GM20000 (cell line): ENCODE measurements at places on chromosomes 3 and 15.

DNA sequence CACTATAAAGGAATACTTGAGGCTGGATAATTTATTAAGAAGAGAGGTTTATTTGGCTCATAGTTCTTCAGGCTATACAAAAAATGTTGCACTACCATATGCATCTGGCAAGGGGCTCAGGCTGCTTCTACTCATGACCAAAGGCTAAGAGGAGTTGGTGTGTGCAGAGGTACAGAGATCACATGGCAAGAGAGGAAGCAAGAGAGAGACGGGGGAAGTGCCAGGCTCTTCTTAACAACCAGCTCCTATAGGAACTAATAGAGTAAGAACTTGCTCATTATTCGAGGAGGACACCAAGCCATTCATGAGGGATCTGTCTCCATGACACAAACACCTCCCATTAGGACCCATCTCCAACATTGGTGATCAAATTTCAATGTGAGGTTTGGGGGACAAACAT is 6.0 kb upstream of the FNDC3B start:
- DNase-seq, result no peak

DNA sequence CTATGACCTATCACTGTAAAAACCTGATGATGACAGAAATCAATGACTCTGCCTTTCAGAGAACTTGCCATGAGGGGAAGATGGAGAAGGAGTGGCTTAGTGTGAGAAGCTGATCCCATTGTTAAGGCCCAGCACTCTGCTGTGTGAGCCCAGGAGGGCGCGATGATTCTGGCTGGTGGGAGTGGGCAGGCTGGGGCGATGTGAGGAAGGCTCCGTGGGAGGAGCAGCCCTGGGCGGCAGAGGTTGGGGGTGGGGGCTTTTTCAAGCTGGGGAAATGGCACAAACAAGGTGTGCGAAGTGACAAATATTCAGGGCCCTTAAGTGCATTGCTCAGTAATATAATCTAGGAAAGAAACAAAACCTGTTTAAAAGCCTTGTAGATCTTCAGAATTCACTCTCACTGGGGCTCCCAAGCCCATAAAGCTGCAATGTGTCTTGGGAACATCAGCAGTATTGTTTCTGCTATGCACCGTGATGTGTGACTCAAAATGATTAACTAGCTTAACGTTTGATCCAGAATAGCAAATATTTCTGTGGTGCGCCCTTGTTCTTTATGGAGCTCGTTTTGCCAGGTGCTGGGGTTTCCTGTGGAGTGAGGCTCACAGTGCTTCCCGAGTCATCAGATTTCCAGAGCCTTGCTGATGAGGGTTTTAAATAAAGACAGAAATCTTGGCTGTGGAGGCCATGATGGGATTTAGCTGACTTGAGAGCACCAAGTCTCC is 141.0 kb downstream of the CHDH start:
- no peak for DNase-seq

DNA sequence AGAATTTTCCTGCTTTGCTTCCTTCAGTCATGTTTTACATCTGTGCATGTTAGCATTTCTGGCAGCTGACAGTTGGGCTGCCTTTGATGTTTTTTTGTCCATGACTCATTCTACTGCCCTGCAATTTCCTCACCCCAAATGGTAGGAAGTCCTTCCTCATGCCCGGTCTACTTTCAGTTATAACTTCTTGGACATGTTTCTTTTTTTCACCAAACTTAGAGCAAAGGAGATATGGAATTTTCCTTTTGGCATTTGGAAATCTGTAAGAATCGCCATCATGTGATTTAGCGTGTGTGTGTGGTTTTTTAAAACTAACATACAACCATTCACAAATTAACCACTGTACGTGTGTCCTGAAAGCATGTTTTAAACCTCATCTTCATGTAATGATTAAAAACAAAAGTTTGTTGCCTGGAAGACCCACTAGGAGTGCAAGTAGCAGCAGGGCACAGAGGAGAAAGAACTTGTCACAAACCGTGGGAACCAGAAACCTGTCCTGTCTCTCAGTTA is 430.7 kb upstream of the CFAP20DC start:
- DNase-seq, result peak; percentile 21

GRCh38 chr3:181921220-181921619 is 209.5 kb downstream of the SOX2 start:
- DNase-seq, result peak; percentile 42

- no peak for DNase-seq
Measured at GRCh38 chr3:75906555-75907112, 121.3 kb upstream of the ZNF717 start.

- no peak for DNase-seq
Measured at GRCh38 chr15:72033711-72034110, 84.2 kb downstream of the MYO9A start.
